HTR-8/SVneo (cell line): ENCODE measurements at places on chromosomes 11 and 22.

GRCh38 chr11:80188076-80188627, 747.3 kb upstream of the TENM4 start:
- no peak for DNase-seq

DNA sequence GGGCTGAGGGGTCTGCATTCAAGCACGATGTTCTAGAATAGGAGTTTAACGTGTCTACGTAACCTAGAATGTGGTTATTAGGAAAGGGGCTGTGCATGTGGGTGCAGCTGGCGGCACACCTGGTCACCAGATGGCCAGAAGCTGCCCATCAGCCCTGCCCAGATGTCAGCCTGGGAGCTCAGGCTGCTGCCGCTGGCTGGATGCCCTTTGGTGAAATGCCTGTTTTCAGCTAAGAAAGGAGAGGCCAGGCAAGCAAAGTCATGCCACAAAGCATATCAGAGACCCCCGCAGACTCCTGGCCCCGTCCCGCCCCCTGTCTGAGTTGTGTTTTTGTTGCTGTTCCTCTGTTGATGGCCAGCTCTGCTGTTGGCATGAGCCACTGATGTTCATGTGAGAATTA, 11.3 kb upstream of the ADORA2A start:
- DNase-seq = no peak

DNA sequence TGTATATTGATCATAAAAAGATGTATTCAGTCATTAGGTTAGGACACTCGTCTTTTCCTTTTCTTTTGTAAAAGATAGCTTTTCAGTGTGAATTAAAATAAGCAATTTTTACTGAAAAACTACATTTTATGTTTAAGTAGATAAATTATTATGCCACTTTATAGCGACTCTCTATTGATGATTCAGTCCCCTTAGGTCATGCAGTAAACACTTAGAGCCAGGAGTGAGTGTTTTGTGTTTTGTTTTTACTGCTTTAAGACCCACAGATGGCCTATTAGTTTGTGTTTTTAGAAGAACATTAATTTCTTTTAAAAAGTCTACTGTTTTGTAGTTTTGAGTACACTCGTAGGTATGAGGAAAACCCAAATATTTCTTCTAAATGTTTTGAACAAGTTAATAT, 86.6 kb downstream of the YAP1 start:
- DNase-seq = no peak

DNA sequence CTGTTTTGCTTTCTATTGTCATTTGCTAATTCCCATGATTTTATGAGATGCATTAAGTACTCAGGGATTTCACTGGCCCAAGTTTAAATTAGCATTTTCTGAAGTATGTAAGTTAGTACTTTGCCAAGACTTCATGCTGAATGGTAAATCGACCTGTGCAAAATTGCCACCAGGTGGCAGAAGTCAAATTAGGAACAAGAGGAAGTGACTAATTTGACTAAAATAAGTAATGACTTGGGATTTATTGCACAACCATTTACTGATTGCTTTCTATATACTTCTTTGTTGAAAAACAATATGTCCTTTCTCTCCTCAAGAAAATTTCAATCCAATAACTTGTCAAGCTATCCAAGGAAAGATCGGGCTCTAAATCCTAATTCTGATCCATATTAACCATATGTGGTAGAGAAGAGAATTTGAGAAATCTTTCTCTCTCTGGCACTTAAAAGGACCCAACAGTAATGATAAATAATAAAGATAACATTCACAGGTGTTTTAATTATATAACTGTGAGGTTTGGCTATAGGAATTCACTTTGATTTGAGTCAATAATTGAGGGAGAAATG, 253.7 kb upstream of the CHORDC1 start:
- DNase-seq = no peak

DNA sequence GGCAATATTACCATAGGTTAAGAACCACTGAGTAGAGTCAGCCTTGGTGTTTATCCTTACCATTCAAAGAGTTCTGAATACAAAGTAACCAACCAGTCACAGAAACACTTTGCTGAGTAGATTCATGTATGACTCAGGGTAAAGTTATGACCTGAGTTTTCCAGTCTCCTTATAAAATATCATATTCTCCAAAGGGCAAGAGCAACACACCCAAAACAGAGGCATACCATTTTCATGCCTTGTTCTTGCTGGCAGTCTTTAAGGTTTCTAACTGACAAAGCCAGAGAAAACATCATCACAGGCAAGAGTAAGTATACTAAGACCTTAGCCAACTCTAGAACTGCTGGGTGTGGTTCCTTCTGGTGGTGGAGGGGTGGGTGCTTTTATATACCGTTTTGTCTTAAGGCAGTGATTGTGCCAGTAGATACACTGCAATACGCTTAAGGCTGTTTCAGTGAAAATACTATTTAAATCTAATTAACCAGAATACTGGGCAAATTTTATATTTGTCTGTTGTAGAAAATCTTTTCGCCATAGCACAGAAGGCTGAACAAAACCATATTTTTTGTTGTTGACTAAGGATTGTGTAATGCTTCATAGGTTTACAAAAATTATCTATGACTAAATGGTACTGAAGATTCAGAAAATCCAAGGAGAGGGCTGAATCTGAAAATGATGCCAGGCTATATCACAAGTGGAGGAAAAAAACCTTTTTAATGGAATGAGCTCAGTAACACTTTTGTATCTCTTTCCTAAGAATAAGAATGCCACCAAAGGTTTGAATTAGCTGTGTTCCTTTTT, 3.0 kb downstream of the ATL3 start:
- DNase-seq = peak; percentile 67

DNA sequence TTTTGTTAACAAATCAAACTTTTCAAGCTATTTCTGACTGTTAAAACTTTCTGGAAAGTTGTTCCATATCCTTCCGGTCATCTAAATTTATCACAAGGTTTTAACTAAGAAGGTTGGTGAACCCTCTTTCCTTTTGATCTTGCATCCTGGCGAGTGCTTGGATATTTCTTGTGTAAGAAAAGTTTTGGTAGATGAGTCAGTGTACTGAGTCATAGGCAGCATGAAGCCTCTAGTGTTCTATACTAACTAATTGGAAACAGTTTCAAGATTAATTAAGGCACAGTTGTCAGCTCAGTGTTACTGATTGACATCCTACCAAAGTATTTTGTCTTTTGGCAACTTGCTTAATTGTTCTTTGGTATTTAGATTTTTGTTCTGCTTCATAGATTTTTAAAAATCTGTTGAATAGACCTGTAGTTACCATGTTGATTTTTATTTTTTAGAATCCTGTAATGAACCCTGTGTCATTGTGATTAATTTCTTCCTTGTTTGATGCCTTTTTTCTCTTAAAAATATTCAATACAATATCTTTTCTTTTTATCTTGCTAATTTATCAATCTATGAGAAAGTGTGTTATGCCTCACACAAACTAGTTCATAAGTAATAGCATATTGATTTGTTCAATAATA, 38.0 kb downstream of the METTL15 start:
- DNase-seq = peak; percentile 64

GRCh38 chr11:133560472-133560855, 28.2 kb upstream of the OPCML start:
- DNase-seq = no peak

- no peak for DNase-seq
Observed at GRCh38 chr11:78465169-78465942, 47.7 kb upstream of the GAB2 start.

- DNase-seq = peak; percentile 54
Observed at GRCh38 chr11:19380375-19380774, 139.6 kb upstream of the E2F8 start.

DNA sequence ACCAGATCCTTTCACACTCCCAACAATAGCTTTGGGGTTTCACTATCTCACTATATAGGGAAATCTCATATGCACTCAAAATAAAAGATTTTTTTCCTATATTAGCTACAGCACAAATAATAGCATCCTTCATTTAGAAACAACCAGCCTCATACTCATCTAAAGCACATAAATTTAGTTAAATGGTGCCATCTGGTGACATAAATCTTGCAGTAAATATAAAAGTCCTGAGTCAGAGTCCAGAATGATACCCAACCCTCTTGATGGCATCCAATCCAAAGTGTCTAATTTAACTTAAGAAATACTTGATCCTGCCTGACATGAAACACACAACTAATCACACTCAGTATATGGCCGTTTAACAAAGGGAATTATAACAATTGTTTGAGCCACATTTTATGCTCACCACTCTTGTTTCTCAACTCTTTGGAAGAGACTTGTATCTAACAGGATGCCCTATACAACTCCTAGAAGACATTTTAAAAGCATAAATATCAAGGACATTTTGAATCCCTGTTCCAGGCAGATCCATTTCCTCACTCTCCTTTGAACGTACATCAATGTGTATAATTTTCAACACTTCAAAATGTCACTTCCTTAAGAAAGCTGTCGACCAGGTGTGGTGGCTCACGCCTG, 36.2 kb downstream of the DLG2 start:
- DNase-seq = peak; percentile 49

DNA sequence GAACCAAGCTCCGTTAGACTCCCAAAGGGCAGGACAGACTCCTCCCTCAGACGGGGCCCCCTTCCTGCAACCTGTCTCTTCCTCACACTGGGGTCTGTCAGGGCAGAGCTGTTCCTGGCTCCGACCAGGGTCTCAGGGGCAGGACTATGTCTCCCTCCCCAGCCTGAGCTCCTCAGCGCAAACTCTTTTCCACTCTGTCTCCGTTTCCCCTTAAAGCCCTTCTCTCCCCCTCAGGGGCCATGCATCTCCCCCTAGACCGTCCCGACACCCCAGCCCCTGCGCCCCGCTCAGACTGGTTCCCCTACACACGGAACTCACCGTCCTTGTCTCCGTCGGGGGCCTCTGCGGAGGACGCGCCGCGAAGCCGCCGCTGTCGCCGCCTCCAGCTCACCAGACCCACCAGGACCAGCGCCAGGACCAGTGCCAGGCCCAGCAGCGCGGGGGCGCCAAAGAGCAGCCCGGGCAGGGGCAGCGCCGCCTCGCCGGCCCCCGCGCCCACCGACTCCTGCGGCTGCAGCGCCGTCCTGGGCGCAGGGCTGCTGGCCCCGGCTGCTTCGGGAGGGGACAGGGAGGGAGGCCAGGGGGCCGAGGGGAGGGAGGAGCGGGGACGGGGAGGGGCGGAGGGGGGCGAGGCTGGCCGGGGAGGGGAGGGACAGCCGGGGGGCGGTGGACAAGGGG, 684 bp downstream of the TNFRSF13C start:
- peak; percentile 68 for DNase-seq

GRCh38 chr22:48167238-48167637, 1404.8 kb downstream of the TBC1D22A start:
- DNase-seq = no peak

DNA sequence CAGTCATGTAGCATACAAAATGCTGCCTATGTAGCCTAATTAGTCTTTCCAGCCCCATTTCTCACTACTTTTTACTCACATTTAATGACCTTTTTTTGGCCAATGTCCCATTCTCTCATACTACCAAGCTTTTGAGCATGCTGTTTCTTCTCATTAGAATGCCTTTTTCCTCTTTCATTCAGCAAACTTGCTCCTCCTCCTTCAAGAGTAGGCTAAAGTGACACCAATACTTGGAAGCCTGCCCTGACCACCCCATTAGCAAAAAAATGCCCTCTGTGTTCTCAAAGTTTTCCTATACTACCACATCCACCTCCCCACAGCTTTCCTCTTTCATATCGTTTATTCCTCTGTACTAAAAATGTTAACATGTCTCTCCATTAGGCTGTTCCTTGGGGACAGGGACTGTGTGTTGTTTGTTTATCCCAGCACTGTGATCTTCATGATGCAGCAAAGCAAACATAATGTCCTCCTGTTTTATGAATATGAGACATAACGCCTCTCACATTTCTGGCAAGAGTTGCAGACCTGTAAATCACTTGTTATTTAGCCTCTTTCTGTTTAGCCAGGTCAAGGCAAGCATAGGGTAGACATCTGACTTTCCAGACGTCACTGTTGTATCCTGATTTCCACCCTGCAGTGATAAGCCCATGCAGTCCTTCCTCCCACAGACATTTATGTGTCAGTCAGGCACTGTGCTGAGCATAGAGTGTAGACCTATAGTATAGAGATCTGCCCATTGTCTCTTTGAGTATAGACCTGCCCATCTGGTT, 62.0 kb upstream of the UCP3 start:
- no peak for DNase-seq

DNA sequence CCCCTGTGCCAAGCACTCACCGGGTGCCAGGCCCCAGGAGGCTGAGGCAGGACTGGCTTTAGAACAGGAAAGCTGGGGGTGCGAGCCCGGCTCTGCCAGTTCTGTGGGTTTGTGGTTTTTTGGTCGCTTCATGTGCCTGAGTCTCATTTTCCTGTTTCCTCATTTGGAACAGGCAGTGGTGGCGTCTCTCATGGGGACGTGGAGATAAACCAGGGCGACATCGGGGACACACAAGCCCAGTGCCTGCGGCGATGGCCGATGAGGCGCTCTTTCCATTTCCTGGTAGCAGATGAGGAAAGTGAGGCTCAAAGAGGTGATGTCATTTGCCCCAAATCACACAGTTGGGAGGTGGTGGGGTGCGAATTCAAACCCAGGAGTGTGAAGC, 20.8 kb upstream of the CHKA start:
- no peak for DNase-seq
